Activated T-cell treated with anti-CD3 and anti-CD28 coated beads, Interleukin-2, amount 50 U/mL, for 24 hours (primary cell): ENCODE measurements at places on chromosomes 7 and 10.

DNA sequence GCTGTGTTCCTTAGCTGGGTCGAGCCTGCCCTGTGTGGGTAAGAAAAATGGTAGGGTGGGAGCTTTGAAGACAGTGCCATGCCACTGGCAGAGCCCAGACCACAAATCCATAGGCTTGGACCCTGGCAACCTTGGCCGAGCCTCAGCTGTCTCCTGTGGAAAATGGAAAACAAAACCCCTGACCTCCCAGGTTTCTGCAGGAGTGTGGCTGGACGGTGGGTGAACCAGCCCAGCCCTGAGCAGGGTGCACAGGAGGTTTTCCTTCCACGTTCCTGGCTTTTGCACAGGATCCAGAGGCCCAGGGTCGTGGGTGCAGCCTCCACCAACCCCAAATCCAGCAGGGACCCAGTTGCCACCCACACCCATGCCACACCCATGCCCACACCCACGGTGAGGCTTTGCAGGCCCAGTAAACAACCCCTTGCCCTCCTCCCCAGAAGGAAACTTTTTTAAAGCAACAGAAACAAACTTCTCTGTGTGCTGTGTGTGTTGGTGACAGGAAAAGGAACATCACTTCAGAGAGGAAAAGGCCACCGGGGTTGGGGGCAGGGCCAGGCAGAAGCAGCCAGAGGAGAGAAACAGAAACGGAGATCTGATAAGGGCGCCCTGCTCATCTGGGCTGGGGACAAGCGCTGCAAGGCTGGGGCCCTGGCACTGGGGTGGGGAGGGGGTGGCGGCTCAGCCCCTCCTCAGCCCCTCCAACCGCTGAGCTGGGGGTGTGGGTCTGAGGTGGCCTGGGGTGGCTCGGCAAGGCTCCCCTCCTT is 20.7 kb upstream of the ZMIZ1 start:
- DNase-seq, result peak; percentile 62

GRCh38 chr7:36021367-36021766 is 131.7 kb upstream of the EEPD1 start:
- no peak for DNase-seq

DNA sequence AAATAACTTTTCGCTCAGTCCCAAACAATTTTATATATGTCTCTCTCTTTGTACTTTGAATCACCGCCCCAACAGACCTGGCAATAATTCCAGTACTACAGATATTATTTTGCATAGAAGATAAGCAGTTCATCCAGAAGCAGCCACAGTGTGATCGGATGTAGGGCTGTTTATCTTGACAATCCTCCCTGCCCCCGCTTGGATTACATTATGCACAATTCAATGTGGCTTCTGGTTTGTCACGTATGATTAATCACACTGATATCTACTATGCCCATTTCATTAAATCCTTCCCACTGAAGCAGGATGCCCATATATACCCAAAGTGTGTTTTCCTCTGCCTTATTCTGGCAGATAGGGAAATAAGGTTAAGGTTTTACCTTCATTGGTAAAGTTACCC is 115.2 kb downstream of the PDE1C start:
- DNase-seq, result no peak

DNA sequence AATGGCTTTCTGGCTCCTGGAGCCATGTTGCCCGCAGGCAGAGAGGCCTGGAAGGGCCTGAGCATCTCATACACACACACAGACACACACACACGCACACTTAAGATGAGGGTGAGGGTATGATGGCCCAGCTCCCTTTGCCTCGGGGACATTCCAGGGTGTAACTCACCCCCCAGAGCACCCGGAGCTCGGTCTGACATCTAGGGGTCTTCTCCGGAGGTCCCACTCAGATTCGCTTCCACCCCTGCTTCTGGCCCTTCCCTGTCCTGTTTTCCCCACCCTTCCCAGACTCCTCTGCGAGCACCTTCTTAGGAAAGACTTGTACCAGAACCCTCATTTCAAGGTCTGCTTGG is 304.4 kb downstream of the GRID1 start:
- no peak for DNase-seq

- no peak for DNase-seq
Observed at GRCh38 chr7:11332186-11332864, 358.7 kb downstream of the PHF14 start.

DNA sequence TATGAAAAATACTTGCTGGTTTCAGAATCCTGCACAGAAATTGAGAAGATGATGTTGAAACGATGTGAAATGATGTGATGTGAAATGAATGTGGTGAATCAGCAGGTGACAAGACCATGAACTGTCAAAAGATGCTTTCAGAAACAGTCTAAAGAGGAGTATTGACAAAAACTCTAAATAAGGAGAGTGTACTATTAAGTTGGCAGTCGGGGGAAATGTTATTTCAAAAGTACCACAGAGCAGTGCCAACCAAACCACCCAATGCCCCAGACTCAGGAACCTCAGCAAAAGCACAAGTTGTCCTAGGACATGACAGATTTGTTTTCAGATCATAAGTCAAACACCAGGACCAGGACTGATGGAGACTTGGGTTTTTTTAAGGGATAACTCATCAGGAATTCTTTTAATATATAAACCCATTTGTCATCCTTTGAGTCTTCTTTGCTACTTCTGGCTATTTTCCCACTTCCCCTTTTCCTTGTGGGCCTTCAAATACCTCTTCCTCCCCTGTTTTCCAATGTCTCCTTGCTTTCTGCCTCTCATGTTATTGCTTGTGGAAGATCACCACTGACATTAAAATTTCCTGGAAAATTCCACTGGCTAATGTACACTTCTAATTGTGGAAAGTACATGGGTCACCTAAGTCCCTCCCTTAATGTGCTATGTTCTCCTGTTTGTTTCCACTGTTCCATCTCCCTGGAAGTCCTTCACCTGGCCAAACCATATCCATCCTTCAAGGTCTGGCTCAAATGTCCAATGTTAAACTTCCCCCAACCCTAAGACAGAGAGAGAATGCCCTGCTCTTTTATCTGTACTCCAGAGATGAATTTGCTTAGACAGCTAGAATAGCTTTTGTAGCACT is 10.2 kb upstream of the PPP1R3C start:
- DNase-seq, result no peak

- DNase-seq, result no peak
Observed at GRCh38 chr7:55251911-55252310, 113.2 kb upstream of the LANCL2 start.

DNA sequence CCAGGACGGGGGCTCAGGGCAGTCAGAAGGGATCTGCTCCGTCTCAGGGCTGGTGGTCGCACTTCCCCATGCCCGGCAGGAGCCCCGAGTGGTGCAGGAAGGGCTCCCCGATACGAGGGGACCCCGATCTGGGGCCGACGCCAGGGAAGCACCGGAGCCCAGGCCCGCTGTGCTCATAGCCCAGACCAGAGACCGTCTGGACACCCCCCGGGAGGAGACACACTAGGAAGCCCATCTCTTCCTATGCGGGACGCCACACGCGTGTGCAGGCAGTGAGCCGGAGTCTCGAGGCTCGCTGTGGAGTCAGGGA is 39.7 kb upstream of the PDGFA start:
- DNase-seq, result no peak

- DNase-seq, result no peak
Observed at GRCh38 chr10:52316001-52316400, 1.9 kb downstream of the DKK1 start.

DNA sequence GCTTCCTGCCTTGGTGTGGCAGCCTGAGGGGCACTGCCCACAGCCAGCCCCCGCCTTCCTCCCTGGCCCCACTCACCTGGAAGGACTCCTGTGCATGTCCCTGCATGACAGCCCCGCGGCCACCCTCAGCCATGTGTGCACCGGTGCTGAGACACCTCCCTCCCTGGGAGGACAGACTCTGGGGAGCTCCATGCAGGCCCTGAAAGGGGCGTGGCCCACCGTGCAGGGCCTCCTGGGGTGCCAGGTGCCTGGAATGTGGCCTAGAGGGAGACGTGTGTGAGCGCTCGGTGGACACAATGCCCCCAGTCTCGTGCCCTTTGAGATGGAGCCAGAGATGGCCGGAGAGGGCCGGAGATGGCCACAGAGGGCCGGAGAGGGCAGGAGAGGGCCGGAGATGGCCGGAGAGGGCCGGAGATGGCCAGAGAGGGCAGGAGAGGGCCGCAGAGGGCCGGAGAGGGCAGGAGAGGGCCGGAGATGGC is 59.1 kb upstream of the PPP2R2D start:
- peak; percentile 20 for DNase-seq

DNA sequence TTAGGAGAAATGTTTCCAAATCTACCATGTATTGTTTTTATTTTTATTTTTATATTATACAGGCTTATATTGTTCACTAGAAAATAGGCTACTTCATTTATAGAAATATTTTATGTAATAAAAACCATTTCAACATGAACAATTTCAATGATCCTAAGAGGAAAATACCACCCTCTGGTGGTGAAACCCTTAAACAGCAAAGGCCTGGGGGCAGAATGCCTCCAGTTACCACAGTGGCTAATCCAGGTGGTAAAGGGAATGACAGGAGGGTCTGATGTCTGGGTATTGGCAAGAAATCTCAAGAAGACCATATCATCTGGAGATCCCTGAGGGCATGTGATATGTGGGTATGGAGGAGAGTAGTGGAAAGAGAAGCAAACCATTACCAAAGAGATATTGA is 19.3 kb downstream of the MACC1 start:
- no peak for DNase-seq

DNA sequence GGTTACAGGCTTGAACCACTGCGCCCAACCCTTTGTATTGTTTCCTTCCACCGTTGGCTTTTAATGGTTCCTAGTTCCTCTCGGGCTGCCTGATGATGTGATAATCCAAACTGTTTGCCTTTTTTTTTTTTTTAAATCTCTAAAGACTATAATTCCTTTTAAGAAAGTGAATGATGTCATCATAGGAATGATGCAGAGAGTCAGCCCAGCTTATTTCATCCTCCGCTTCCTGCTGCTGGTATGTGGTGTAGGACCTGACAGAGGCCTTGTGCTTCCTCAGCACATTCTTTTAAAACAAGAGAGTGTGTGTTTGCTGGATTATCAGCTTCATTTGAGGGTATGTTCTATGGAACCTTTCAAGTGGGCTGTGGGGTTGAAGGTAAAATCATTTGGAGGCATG is 241.4 kb downstream of the LRMDA start:
- no peak for DNase-seq

DNA sequence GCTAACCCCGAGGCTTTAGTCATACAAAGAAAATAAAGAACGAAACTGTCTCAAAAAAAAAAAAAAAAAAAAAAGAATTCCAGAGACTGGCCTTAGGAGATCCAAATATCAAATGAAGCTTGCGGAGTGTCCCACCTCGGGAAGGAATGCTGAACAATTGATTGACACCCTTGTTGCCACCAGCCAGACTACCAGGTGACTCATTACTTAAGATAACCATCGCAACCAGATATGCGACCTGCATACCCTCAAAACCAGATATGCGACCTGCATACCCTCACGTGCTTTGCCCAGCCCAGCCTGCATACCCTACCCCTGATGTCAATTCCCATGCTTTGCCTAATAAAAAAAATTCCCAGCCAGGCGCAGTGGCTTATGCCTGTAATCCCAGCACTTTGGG is 2.7 kb upstream of the PRKRIP1 start:
- no peak for DNase-seq

GRCh38 chr10:120927352-120927751 is 76.2 kb downstream of the WDR11 start:
- no peak for DNase-seq

GRCh38 chr10:78850644-78851435 is 217.9 kb upstream of the ZMIZ1 start:
- no peak for DNase-seq

- no peak for DNase-seq
Observed at GRCh38 chr10:27391916-27392315, 112.2 kb upstream of the RAB18 start.

DNA sequence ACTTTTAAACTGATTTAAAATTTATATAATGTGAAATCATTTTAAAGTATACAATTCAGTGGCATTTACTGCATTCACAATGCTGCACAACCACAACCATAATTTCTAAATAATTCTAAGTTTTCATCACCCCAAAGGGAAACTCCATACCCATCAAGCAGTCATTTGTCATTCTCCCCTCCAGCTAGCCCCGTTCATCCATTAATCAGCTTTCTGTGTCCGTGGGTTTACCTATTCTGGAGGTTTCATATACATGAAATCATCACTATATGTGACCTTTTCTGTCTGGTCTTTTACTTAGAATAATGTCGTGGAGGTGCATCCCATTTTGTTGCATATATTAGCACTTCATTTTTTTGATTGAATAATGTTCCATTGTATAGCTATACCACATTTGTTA is 214.1 kb downstream of the ADK start:
- DNase-seq, result no peak

DNA sequence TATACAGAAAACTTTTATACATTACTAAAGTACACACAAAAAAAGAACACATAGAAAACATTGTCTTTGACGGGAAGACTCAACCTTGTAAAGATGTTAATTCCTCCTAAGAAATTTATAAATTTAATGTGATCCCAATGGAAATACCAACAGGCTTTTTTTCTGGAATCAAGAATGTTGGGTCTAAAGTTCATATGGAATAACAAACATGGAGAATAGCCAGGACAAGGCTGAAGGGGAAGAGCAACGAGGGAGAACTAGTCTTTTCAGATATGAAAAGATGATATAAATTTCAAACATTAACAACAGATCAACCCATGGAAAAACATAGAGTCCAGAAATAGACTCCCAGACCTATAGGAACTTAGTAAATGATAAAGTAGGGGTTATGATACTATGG is 19.8 kb downstream of the HIPK2 start:
- no peak for DNase-seq

- DNase-seq, result no peak
Observed at GRCh38 chr7:51705701-51706100, 389.1 kb upstream of the COBL start.

DNA sequence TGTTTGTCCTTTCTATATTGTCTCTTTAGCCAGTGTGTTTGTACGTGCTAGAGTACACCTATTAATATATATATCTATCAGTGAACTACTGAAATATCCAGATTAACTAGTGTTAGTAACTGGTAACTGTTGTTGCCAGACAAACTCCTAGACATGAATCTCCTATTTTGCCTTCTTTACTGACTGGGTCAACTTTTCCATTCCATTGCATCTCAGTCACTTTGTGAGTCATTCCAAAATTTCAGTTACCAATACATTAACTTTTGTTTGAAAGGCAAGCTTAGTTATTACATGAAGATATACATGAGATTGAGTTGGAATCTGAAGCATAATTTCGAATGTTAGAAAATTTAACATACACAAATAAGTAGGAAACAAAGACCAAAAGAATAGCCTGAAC is 51.4 kb downstream of the BTAF1 start:
- no peak for DNase-seq

GRCh38 chr7:7266257-7266881 is 84.0 kb downstream of the C1GALT1 start:
- no peak for DNase-seq

- no peak for DNase-seq
Observed at GRCh38 chr7:154332811-154333580, 280.8 kb downstream of the DPP6 start.
